ENCODE measurements at places on chromosomes 11 and 22.

DNA sequence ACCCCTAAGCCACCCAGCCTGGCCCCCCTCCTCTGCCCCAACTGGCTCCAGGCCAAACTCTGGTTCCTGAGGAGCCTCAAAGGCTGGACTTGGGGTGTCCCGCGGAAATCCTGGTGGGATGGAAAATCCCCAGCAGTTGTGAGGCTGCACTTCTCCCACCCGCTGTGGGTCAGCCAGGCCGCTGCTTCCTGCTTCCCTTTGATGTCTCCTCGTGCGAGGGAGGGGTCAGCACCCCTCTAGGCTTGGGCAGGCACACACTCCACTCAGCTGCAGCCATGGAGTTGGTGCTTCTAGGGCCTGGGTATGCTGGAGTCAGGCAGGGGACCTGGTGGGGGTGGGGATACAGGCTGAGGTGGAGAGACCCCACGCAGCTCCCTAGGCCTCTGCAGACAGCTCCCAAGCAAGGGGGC lies 12.0 kb downstream of the KCNQ1OT1 start:
- no peak for DNase-seq

GRCh38 chr11:76030286-76030685 lies 176.0 kb downstream of the WNT11 start:
- DNase-seq, result no peak

- DNase-seq, result no peak
Measured at GRCh38 chr11:62602141-62603071, 741 bp upstream of the MTA2 start.

DNA sequence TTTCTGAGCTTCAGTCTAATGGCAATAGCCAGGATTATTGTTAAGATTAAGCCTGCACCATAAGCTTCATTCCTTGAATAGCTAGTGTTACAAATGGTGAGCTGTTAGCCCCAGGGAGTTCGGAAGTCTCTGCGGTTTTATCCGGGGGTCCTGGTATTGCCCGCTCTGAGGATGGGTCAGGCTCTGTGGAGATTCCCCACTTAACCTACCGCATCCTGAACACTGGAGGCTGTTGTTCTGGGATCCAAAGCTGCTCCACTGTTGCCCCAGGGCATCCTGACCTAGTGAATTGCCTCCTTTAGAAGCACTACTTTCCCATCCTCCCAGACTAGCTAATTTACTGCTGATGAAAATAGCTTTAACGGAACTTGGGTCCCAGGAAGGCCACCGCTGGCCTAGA lies 14.5 kb upstream of the PEX26 start:
- no peak for DNase-seq

- DNase-seq, result no peak
Measured at GRCh38 chr11:77813256-77813655, 7.3 kb downstream of the RSF1 start.

DNA sequence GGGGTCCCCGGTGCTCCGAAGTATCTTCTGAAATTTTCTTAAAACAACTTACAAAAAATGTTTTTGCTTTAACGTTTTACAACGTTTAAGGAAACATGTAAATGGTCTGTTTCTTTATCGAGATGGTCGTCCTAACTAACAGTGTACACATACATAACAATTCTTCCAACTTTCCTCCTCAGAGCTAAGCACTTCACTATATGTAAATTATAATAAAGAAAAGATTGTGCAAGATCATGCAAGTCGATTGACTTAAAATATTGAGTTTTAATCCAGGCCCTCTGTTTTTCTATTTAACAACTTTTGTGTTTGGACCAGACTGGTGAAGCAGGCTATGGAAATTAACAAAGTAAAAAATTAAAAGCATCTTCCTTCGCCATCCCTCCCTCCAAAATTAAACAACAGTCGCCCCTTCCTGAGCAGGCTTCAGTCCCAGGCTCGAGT lies 4.9 kb downstream of the ALX4 start:
- DNase-seq, result no peak
